ENCODE measurements at places on chromosomes 12 and 14. TPM values are rescaled to one million over a fixed set of nuclear protein-coding genes. Genes with fewer than 3 reads are reported as not detected.

Gene EGLN3
- polyA plus RNA-seq: 3.4 TPM

Gene CLEC4D
- not detected for polyA plus RNA-seq

Gene NAV3
- 9.9 TPM for polyA plus RNA-seq

Gene ACSM4
- polyA plus RNA-seq: not detected

Gene ARG2
- polyA plus RNA-seq: 2.5 TPM

Gene PRIMA1
- polyA plus RNA-seq: 0.17 TPM

Data from A549 (cell line).